ENCODE measurements at places on chromosomes 16 and 17.

DNA sequence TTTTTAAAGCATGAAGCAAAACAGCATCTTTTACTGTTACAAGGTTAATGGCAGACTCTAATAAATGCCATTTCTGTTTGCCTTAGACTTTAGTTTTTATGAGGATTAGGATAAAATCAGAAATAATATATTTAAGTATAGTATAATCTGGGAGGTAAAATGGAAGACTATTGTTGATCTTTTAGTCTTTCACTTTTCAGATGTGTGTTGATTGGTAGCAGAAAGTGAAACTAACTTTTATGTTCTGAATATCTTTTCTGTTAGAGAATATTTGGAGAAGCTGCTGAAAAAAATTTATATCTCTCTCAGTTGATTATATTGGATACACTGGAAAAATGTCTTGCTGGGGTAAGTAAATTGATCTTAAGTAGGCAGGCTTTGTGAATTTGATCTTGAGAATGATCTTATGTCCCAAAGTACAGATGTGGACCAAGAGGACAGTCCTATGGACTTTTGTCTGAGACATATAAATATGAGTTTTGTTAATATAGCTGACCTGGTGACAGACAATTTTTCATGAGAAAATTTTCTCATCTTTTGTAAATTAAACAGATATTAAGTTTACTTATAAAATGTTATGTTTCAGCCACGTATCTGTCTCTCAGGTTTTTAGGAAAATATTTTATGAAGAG lies 64.1 kb downstream of the NF1 start:
- no peak for DNase-seq

DNA sequence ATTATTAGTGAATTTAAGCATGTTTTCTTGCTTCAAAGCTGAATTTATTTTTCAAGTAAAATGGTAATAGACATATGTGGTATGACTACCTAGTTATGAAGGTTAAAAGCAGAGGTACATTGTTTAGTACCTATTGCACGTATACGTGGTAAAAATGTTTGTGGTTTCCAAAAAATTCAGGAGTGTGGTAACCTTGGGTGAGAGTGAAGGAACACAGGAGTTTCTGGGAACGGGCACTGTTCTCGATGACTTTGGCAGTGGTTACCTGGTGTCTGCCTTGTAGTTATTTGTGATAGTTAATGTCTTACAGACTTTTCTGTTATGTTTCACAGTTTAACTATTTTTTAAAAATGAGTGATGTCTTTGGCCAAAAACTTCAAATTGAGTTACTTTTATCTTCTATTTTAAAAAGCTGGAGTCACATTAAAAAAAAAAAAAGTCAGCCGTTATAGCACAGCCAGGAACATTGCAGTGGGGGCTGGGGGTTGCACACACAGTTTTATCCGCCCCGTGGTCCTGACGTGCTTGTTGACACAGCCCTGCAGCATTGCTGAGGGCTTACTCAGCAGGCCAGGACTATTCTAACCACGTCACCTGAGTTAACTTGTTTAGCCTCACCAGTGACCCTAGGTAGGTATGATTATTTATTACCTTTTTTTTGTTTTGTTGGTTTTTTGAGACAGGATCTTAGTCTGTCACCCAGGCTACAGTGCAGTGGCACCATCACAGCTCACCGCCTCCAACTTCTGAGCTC lies 10.9 kb downstream of the JPT2 start:
- DNase-seq: no peak

GRCh38 chr16:87252269-87252970 lies 64.8 kb downstream of the C16orf95 start:
- no peak for DNase-seq

DNA sequence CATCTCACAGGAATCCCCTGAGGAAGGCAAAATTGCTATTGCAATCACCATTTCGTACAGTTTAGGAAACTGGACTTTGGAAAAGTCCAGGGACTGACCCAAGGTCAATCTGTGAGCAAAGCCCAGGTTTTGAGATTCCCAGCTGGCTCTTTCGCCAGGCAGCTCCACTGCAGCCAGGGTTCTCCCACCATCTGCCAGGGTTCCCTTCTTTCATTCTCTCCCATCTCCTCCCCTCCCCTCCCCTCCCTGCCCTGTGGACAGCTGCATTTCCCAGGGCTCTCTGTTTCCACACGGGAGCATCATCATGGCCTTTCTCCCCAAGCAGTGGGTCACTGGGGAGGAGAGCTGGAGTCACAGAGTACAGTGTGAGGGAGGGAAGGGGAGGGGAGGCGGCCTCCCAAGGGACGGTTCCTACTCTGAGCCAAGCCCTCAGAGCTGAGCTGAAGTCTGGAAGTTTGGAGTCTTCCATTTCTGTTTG lies 11.9 kb upstream of the GSDMA start:
- DNase-seq: no peak

DNA sequence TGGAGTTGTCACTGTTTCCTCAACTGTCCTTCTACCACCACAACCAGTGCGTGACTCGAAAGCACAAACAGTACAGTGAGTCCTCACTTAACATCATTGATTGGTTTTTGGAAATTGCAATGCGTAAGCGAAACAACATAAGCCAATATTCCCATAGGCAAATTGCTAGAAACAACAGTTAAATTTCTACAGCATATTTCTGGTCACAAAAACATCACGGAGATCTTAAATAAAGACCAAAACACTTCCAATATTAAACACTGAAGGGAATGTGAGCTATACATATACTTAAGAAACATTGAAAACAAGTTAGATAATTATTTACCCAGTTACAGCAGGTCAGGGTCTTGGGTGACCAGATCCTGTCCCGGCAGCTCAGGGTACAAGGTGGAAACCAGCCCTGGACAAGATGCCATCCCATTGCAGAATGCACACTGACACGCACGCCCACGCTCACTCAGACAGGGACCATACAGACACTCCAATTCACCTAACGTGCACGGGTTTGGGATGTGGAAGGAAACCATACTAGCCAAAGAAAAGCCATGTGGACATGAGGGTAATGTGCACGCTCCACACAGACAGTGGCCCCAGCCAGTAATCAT lies 4.7 kb downstream of the SLC13A5 start:
- no peak for DNase-seq

GRCh38 chr16:71542377-71542776 lies 16.2 kb downstream of the CHST4 start:
- DNase-seq: peak; percentile 54

DNA sequence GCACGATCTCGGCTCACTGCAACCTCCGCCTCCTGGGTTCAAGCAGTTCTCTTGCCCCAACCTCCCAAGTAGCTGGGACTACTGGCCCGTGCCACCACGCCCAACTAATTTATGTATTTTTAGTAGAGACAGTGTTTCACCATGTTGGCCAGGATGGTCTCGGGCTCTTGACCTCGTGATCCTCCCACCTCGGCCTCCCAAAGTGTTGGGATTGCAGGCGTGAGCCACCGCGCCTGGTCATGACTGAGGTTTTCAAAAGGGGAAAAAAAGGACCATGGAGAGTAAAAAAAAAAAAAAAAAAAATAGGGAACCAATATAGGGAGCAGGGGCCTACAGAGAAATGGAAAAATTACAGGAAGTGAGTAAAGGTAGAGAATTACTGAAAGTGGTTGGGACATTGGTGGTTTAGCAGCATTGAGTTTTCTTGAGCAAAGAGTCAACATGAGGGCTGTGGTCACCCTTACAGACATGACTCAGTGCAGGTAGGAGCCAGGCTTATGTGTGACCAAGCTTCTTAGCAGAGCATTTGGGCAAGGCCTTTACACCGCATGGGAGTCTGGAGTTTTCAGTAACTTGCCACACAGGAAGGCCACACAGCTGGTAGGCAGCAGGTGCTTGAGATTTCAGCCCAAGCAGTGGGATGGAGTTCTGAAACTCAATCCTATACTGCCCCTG lies 447.3 kb downstream of the HS3ST3B1 start:
- no peak for DNase-seq

DNA sequence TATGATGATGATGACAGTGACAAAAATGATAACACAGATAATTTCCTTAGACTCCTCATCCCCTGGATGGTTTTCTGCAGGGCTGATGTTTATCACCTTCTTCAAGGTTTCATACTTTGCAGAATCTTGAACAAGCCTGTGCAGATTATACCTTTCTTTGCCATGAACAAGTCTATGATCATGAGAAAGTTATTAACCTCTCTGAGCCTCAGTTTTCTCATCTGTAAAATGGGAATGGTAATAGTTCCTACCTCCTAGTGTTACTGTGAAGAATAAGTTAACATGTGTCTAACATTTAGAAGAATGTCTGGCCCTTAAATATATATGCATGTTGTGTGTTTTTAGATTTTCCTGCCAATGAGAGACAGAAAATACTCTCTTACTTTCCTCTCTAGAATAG lies 321.8 kb downstream of the SNX29 start:
- DNase-seq: no peak

- no peak for DNase-seq
Observed at GRCh38 chr16:54538276-54538675, 251.7 kb upstream of the IRX3 start.

DNA sequence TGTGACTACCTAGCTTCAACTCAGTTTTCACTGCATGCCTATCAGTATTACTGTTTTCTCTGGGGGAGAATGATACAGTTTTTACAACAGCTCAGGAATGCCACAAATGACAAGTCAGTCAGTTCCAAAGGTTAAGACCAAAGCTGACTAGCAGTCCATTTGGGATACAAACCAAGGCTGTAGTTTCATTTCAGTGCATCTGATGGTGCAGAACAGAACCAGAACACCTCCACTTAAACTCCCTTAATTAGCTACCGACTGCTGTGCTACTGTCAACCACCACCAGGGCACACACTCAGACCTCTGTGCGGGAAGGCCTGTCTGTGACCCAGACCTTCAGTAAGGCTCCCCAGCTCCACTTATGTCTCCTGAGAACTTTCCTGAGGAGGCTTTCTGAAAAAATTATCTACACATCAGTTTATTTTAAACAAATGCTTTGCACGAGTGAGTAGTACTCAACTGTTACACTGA lies 20.4 kb downstream of the NFE2L1 start:
- DNase-seq: no peak

DNA sequence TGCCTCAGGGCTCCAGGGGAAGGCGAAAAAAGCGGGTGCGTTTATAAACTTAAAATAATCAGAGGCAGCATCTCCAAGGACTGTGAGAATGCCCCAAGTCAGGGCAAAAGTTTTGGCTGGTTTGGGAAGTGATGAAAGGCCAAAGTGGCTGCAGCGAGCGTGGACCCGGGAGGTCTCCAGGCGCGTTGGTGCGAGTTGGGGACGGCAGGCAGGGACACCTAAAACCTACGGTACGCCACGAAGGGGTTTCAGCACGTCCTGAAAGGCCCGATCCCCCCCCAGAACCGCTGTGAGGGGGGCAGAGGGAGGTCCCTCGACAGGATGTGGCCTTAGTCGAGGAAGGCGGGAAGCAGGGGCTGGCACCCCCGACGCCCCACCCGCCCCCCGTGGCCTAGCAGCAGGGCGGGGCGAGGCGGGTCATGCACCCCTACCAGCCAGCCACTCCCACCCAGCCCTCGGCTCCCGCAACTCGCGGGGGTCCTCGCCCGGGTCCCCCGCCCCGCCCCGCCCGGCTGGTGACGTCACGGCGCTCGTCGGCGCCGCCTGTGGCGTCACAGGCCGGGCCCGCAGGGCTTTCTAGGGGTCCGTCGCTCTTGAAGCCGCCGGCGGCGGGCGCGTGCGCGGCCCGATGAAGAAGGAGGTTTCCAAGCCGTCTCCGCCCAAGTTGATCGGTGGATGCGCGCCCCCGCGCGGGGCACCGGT lies at the start of gene MYCBPAP:
Gene MYCBPAP (plus strand): TSS at position 569 of the 702 bp plus-strand sequence. CDS start 236 bp downstream, outside the sequence.
- peak; percentile 77 for DNase-seq

DNA sequence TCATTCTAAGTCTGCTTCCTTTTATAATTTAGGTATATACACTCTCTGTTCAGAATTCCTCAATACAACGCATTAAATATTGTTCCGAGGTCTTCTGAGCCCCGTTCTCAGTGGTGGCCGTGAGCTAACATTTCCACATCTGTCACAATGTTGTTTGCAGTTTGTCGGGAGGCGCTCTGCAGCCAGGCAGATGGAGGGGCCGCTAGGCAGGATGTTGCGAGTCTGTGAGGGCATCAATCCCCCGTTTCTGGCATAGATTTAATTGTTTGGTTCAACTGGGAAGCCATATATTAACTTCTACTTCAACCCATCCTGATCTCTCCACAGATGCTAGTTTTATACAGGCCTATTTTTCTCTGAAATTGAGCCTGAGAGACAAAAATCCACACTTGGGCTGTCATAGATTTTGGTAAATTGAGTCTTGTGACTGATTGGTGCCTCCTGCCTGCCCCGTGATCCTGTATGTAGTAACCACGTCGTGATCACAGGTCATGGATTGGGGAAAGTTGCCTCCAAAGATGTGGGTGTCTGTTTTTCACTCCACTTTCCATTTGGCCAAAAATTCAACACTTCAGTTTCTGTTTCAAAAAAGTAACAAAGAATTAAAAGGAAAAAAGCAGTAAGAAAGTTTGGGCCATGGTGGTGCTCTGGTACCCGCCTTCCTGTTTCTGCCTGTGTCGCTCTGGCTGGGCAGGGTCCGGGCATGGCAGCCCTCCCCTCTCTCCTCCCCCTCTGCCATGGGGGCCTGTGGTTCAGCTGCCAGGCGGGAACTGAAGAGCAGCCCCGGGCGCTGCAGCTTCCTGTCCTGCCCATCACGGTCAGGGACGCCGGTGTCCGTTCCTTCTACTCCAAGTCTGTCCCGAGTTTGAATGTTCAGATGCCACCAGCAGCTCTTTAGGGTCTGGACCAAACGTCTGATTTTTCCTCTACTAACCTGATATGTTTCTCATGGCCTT lies 41.5 kb downstream of the RPTOR start:
- DNase-seq: no peak

GRCh38 chr17:76408037-76408849 lies 23.8 kb downstream of the SPHK1 start:
- DNase-seq: peak; percentile 73

DNA sequence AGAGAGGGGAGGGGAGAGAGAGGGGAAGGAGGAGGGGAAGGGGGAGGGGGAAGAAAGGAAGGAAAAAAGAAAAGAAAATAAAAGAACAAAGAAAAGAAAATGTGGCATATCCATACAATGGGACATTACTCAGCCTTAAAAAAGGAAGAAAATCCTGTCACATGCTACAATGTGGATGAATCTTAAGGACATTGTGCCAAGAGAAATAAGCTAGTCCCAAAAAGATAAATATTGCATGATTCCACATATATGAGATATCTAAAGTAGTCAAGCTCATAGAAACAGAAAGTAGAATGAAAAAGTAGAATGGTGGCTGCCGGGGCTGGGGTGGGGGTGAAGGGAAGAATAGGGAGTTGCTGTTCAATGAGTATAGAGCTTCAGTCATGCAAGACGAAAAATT lies 40.4 kb downstream of the CNGB1 start:
- DNase-seq: no peak

- DNase-seq: no peak
Observed at GRCh38 chr16:78122774-78123315, 23.4 kb downstream of the WWOX start.

DNA sequence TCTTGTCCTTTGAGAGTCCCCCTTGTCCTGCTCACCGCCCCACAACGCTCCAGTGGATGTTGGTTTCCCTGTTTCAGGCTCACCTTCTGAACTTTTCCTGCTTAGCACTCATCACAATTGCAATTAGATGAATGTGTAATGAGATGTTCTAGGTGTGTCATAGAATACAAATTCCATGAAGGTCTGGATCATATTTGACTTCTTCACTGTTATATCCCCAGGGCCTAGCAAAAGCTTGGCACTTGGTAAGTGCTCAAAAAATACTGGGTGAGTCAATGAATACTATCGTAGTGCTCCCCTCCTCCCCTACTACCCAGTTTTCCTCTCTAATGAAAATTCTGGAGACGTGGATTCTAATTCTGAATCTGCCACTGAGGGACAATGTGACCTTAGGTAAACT lies 33.1 kb downstream of the DNAH3 start:
- DNase-seq: no peak

- no peak for DNase-seq
Observed at GRCh38 chr17:45680360-45680759, 103.8 kb upstream of the CRHR1 start.

Data from stimulated activated CD4-positive, alpha-beta T cell treated with anti-CD3 and anti-CD28 coated beads, Interleukin-4, amount 100 ng/mL, for 1 hour (primary cell).